Stimulated activated CD4-positive, alpha-beta T cell treated with anti-CD3 and anti-CD28 coated beads, TNF-alpha, amount 100 ng/mL, for 48 hours (primary cell): ENCODE measurements at places on chromosomes 3 and 15.

DNA sequence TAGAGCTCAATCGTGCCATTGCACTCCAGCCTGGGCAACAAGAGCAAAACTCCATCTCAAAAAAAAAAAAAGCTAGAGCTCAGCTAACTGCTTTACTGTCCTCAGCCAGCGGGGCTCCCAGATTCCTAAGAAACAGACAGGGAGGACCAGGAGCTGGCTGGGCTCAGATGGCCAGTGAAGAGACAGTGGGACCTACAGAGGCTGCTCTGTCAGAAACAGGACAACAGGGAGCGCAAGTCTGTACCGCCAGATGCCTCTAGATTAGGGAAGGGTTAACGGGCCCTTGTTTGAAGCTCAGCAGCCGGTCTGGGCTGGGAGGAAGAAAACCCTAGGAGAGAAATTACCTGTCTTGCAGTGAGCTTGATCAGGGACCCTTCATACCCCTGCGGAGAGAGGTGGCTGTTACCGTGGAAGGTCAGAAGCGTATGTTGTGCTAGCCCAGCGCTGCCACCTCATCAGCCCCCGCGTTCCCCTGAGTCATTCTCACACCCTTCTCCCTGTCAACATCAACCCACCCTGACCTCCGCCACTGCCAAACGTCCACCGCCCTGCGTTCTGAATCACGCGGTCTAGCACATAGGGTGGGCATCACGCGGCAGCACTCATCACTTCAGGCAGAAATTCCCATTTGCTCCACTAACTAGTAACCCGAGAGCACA, 25.3 kb downstream of the RBPMS2 start:
- DNase-seq = no peak

- no peak for DNase-seq
Observed at GRCh38 chr15:84081391-84082168, 154.0 kb upstream of the GOLGA6L4 start.

DNA sequence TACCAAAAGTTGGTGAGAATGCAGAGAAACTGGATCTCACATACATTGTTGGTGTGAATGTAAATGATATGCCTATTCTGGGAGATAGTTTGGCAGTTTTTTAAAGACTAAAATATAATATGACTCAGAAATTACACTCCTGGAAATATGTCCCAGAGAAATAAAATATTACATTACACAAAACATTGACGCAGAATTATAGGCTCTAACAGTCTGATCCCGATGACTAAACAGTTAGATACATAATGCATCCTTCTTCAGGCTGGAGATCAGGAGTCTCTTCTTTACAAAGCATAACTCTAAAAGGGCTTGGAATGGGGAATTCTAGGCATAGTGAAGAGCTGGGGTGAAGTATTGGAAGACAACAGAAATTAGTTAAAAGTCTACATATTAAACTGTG, 586.2 kb upstream of the NECTIN3 start:
- no peak for DNase-seq

DNA sequence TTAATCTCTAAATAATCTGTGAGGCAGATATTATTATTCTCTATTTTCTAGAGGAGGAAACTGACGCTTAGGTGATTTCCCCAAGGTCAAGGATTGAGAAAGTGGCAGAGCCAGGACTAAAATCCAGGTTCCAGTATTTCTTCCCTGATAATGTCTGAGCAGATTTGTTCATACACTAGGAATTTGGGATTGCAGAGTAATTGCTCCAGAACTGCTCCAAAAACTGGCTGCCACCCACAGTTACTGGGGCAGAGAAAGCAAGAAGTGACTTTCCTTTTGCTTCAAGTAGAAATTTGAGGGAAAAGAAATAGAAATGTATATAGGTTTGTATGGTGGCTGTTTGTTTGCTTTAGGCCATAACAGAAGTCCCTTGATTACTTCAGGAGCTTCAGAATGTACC, 60.6 kb downstream of the SLC12A8 start:
- DNase-seq = no peak

DNA sequence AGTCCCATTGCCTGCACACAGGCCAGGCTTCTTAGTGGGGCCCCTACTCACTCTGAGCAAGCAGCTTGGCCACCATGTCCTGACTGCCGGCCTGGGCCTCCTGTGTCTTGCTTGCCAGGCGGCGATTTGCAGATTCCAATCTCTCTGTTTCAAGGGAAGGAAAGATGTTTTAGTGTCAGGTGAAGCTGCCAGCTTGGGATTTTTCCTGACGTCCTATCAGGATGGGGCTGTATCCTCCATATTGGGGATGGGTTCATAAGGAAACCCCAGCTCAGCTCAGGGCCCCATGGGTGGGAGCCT, 8.5 kb downstream of the AMOTL2 start:
- DNase-seq = no peak

DNA sequence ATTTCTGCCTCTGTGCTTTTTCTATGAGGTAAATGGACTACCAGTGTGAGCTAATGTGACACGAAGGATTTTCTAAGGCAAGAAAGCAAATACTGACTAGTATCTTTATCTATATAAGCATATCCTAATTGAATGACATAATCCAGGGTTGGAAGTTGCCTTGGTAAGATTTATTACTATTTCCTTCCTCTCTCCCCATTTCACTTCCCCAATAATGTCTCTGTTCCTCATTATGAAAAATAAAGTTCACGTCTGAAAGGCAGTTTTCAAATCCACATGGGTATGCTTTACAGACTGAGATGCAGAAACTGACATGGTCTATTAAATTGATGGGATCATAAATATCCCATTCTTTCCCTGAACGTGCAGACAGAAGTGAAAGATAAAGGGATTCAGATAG, 86.0 kb downstream of the DTWD1 start:
- DNase-seq = no peak
